ENCODE measurements at places on chromosomes 3 and 15. TPM values are rescaled to one million over a fixed set of nuclear protein-coding genes. Genes with fewer than 3 reads are reported as not detected.

RHOA gene
- 295 TPM for total RNA-seq

ITGA11 gene
- 35.0 TPM for total RNA-seq

MLF1 gene
- total RNA-seq, result 32.3 TPM

CYP8B1 gene
- total RNA-seq, result 0.19 TPM

CEMIP gene
- 17.5 TPM for total RNA-seq

TMIE gene
- 0.29 TPM for total RNA-seq

CFAP92 gene
- total RNA-seq, result 1.4 TPM

CD86 gene
- not detected for total RNA-seq

KIF15 gene
- 2.2 TPM for total RNA-seq

EPHB3 gene
- total RNA-seq, result 21.2 TPM

GOLGA8T gene
- not detected for total RNA-seq

RTP1 gene
- 1.00 TPM for total RNA-seq

GRAMD1C gene
- 2.6 TPM for total RNA-seq

MYO5A gene
- total RNA-seq, result 50.5 TPM

GABRR3 gene
- total RNA-seq, result 1.1 TPM

PRR20G gene
- total RNA-seq, result not detected

CCR8 gene
- total RNA-seq, result not detected

TXNRD3 gene
- 11.8 TPM for total RNA-seq

KLHL24 gene
- 104 TPM for total RNA-seq

MCTP2 gene
- total RNA-seq, result 0.11 TPM

C3orf22 gene
- total RNA-seq, result not detected

NEK11 gene
- total RNA-seq, result 5.5 TPM

C15orf61 gene
- 3.0 TPM for total RNA-seq

WDR72 gene
- not detected for total RNA-seq

IL20RB gene
- total RNA-seq, result 1.7 TPM

NOX5 gene
- 0.15 TPM for total RNA-seq

ROBO2 gene
- 47.7 TPM for total RNA-seq

IGF2BP2 gene
- 32.6 TPM for total RNA-seq

SLC2A2 gene
- not detected for total RNA-seq

CASR gene
- 0.32 TPM for total RNA-seq

OR4F15 gene
- not detected for total RNA-seq

RAD54L2 gene
- 23.4 TPM for total RNA-seq

DPPA4 gene
- total RNA-seq, result 0.15 TPM

KNG1 gene
- 0.11 TPM for total RNA-seq

GOLGA8G gene
- 0.38 TPM for total RNA-seq

SLC6A11 gene
- 1.9 TPM for total RNA-seq

ZNF501 gene
- total RNA-seq, result 0.69 TPM

CACNA1D gene
- 15.3 TPM for total RNA-seq

CCDC80 gene
- 4.0 TPM for total RNA-seq

ALCAM gene
- 65.7 TPM for total RNA-seq

GPR62 gene
- total RNA-seq, result 0.81 TPM

GABRB3 gene
- 0.20 TPM for total RNA-seq

GOLGA8S gene
- total RNA-seq, result not detected

EPHA6 gene
- total RNA-seq, result 6.1 TPM

CYP1A2 gene
- total RNA-seq, result not detected

CELSR3 gene
- total RNA-seq, result 3.4 TPM

SNTN gene
- 0.20 TPM for total RNA-seq

ACSBG1 gene
- 0.79 TPM for total RNA-seq

CCNDBP1 gene
- 70.2 TPM for total RNA-seq

CCDC54 gene
- total RNA-seq, result 0.23 TPM

MUSTN1 gene
- total RNA-seq, result 6.8 TPM

ADGRG7 gene
- not detected for total RNA-seq

CHRNA5 gene
- total RNA-seq, result 5.2 TPM

AADAC gene
- not detected for total RNA-seq

ITPKA gene
- total RNA-seq, result 1.2 TPM

BUB1B gene
- 4.6 TPM for total RNA-seq

LTK gene
- 0.17 TPM for total RNA-seq

Measured in motor neuron (in vitro differentiated cells).